ENCODE measurements at places on chromosomes 4 and X.

DNA sequence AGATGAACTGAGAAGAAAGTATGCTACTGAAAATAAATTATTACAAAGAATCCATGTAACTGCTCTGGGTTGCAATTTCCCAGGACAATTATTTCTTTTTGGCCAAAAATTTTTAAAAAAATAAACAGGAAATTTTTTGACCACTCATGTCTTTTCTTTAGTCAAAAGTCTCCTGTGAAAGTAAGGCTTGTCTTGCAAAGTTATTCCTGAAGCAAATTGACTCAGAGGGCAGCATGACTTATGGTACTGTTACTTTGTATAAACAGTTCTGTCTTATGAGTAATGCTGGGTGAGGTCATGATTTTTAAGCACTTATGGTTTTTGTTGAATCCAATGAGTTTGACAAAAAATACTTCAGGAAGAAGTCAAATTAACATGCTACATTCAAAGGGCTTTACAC lies 292.8 kb upstream of the ARSJ start:
- no peak for DNase-seq

GRCh38 chr4:140122891-140123290 lies 31.1 kb downstream of the MAML3 start:
- DNase-seq, result no peak

- no peak for DNase-seq
Observed at GRCh38 chr4:117900832-117901231, 133.5 kb upstream of the NDST3 start.

GRCh38 chrX:9587642-9588041 lies 122.8 kb downstream of the TBL1X start:
- no peak for DNase-seq

DNA sequence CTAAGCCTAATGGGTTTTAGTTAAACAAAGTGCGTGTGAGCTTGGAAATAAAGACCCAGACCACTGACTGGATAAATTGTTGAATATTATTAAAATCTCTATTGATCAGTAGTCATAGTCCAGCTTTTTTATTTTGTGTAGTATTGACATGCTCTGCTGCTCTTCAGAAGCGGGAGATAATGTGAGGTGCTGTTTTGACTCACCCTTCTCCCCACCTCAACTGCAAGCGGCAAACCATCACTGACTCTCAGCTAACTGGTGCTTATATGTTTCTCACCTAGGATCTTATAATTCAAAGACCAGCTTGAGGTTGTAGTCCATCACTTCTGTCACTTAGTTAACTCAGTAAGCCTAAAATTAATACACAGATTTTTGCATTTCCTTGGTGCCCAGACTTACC lies 72.2 kb downstream of the COMMD8 start:
- DNase-seq, result no peak

DNA sequence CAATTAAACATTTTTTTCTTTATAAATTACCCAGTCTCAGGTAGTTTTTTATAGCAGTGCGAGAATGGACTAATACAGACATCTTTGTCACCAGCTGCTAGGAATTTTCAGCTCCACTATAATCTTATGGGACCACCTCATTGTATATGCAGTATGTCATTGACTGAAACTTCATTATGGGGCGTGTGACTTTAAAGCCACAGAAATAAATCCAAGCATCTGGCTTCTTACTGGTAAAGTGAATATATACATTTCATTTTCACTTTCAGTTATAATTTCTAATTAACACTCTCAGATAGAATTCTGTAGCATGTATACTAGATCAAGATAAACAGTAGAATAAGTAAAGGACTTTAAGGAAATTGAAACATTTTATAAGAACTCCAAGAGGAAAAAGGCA lies 21.9 kb downstream of the IL15 start:
- no peak for DNase-seq

GRCh38 chr4:25938787-25939186 lies 24.8 kb downstream of the SMIM20 start:
- peak; percentile 21 for DNase-seq

DNA sequence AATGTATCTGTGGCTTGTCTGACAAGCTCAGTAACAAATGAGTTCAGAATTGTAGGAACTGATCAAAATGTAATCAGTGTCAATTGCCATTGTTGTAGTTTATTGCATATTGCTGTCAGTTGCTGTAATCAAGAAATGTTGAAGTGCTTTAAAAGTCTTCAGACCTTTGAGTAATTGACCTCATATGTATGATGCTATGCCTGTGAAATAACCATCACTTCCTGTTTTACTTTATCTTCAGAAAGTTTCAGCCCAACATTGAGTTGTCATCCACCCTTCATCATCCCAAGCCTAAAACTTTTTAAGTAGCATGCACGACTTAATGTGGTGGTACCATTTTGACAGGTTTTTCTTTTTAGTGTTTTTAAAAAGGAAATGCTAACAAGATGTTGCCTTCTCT lies 212.4 kb downstream of the ARHGAP10 start:
- DNase-seq, result no peak

GRCh38 chrX:86133761-86134160 lies 14.5 kb upstream of the DACH2 start:
- DNase-seq, result no peak

GRCh38 chr4:8867624-8868320 lies 3.9 kb downstream of the HMX1 start:
- no peak for DNase-seq

GRCh38 chrX:71510161-71510560 lies 22.7 kb upstream of the OGT start:
- DNase-seq, result no peak

GRCh38 chr4:78885598-78885997 lies 53.6 kb downstream of the PAQR3 start:
- no peak for DNase-seq

- no peak for DNase-seq
Observed at GRCh38 chr4:37646247-37646646, 39.9 kb downstream of the RELL1 start.

- DNase-seq, result no peak
Observed at GRCh38 chr4:6840062-6840976, 57.8 kb downstream of the KIAA0232 start.

- DNase-seq, result no peak
Observed at GRCh38 chr4:168551211-168551610, 54.4 kb downstream of the PALLD start.

- DNase-seq, result peak; percentile 62
Observed at GRCh38 chr4:15765910-15766697, 12.0 kb upstream of the CD38 start.

DNA sequence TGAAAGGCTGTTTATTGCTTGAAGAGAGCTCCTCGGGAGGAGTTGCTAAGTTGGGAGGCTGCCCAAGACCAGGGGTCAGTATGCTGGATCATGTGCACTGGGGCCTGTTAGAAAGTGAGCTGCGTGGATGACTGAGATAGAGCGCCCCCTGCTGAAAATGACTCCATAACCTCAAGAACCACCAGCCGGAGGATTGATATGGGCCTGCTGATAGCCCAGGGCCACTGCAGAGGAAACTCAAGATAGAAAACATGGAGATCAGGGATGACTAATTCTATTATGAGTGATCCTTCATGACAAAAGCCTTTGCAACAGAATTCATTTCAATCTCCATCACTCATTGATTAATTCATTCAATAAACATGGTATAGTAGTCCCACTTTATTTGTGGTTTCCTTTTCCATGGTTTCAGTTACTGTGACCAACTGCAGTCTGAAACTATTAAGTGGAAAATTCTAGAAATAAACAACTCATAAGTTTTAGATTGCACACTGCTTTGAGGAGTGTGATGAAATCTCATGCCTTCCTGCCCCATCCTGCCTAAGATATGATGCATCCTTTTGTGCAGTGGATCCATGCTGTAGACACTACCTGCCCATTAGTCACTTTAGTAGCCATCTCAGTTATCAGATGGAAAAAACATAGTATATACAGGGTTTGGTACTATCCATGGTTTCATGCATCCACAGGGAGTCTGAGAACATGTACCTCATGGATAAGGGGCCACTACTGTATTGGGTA lies 126.7 kb upstream of the MBNL3 start:
- peak; percentile 9 for DNase-seq

- no peak for DNase-seq
Observed at GRCh38 chr4:187903106-187903505, 92.5 kb upstream of the ZFP42 start.

DNA sequence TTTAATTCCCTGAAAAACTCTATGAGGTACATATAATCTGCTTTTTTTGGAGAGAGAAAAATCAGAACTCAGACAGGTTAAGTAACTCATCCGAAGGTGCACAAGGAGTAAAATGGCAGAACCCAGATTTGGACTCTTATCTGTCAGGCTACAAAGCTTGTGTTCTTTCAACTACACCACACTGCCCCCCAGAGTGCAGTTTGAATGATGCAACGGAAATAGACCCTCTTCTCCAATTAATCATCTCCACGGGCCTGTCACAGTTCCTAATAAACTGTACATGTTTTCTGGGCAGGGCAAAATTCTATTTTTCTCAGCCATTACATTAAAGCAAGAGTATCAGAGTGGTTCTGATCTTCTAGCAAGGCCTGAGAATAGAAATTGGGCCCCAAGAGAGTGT lies 35.3 kb upstream of the DCX start:
- no peak for DNase-seq

DNA sequence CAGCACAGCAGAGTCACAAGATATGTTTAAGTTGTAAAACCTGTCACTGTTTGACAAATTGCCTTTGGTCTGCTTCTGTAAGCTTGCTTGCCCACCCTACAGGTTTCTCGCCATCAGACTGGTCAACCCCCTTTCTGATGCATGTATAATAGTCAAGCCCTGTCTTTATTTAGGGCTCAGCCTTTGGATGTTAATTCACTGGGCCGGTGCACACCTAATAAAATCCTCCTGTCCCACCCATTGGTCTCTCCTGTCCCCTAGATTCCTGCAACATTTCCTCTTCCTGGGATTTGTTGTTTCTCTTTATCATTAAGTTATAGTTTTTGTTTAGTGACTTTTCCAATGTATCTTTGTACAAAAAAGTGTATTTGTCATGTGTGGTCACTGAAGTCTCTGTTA lies 38.2 kb downstream of the GLUD2 start:
- no peak for DNase-seq

- no peak for DNase-seq
Observed at GRCh38 chr4:19684084-19684483, 567.6 kb upstream of the SLIT2 start.

GRCh38 chr4:146132445-146132844 lies 43.1 kb upstream of the LSM6 start:
- DNase-seq, result peak; percentile 15

- DNase-seq, result no peak
Observed at GRCh38 chrX:80765220-80765625, 44.5 kb downstream of the BRWD3 start.

- no peak for DNase-seq
Observed at GRCh38 chr4:126451237-126451873, 1136.6 kb downstream of the FAT4 start.

DNA sequence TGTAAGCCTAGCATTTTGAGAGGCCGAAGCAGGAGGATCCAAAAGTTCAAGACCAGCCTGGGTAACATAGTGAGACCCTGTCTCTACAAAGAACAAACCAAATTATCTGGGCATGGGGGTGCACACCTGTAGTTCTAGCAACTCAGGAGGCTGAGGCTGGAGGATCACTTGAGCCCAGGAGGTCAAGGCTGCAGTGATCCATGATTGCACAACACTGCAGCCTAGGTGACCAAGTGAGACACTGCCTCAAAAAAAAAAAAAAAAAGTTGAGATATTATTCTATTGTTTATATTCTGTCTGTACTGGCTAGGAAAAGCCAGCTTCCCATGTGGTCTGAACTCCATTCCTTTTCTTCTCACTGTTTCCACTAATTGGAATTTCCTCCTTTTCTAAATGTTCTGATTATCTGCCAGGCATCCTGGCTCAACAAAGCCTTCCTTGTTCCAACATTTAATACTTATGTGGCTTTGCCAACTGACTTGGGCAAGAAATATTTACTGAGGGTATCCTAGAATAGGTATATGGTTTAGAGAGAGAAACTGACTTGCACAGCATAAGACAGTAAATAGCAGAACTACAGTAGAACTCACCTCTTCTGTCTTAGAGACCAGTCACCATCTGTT lies 175.2 kb upstream of the ADAMTS3 start:
- DNase-seq, result no peak

DNA sequence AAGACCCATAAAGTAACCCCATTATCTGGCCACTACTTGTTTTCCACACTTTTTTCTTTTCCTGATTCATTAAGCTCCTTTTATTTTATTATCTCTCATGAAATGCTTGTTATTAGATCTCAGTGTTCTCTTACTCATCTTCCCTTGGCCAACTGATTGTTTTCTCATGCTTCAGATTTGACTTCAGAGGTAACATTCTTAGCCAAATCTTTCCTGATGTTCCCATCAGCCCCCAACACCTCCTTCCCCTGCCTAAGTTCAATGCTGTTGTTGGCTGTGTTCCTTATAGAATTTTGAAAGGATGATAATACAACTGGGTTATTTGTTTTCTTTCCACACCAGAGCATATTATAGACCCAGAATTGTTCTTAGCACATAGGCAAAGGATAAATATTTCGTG lies 75.6 kb downstream of the BMPR1B start:
- DNase-seq, result no peak

DNA sequence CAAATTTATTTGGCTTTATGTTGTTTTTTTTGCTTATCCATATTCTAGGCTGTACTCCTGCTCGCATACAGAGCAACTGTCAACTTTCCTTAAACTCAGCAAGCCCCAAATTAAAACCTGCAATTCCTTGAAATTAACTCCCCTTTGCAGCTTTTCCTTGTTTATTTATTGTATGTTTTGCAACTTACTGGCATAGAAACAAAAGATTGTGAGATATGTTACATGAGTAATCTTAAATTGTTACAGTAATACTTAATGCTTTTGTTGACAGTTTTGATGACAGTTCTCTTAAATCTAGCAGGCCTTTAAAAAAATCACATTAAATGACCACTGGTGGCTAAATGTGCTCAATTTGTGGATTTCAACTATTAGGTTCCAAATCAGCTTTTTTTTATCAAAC lies 4.5 kb downstream of the DDX3X start:
- DNase-seq, result no peak

GRCh38 chr4:151567056-151567455 lies 158.1 kb downstream of the FHIP1A start:
- DNase-seq, result no peak

- no peak for DNase-seq
Observed at GRCh38 chr4:4254666-4255065, 6.6 kb upstream of the TMEM128 start.

GRCh38 chrX:68147848-68148247 lies 285.4 kb downstream of the OPHN1 start:
- no peak for DNase-seq

- DNase-seq, result no peak
Observed at GRCh38 chrX:100829730-100830129, 9.5 kb downstream of the CSTF2 start.
